Esophagus squamous epithelium (tissue), 5 donors: ENCODE measurements at places on chromosomes 7 and 10.

- DNase-seq = no peak
These were observed 17.5 kb upstream of the TMEM248 start for GRCh38 chr7:66903360-66904062.

DNA sequence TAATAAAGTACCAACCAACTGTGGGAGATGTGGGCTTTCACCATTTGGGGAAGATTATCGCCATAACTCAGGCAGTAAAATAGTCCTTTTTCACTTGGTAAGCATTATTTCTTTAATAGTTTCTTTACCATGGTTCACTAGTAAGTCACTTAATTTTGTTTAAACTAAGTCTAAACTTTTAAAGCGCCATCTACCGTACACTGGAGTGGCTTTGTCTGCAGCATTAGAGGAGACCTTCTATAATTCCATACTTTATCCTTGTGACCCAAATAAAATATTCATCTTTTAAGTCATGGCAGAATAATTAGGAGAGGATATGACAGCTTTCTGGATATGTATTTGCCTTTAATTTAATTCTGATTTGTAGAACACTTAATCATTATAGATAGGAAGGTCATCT, 468.0 kb downstream of the MAGI2 start:
- DNase-seq = no peak

- DNase-seq = no peak
These were observed 31.5 kb downstream of the TMEM248 start for GRCh38 chr7:66952343-66953043.

DNA sequence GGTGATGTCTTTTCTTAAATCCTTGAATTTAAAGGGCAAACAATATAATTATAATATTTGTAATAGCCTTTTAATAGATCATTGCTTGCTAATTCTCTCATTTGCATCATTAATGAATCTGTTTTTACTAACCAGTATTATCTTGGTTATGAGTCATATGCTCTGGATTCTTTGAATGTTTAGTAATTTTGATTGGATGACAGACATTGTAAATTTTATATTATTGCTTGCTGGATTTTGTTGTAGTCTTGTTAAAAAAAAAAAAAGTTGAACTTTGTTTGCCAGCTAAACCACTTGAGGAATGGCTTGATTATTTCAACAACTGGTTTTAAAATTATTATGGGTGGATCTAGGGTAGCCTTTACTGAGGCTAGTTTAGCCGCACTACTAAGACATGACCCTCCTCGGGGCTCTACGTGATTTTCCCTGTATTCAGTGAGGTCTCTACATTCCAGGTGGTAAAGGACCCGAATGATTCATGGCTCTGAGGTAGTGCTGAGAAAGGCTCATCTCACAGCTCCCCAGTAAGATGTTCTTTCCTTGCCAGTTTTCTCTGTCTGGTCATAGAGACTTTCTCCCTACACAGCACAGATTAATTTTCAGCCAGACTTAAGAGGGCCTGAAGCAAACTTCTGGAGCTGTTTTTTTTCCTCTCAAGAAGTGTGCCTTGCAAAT, 8.5 kb downstream of the C10orf90 start:
- DNase-seq = no peak

DNA sequence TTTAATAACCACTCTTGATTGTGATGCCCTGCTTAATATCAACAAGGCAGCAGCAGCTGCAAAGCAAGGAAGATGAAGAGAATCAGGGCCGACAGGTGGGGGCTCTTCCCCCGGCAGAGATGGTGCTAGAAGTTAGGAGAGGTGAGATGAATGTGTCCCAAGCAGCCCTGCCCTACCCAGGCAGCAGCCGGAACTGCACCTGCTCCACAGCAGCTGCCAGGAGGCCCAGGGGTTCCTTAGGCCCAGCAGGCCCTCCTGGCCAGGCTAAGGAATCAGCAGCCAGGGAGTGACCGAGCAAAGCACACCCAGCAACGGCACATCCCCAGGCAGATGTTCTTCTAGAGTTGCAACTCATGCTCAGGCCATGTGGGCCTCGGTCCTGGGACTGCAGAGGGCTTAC, 17.9 kb downstream of the AFAP1L2 start:
- DNase-seq = no peak

- no peak for DNase-seq
These were observed 29.8 kb downstream of the CPVL start for GRCh38 chr7:29116361-29117200.

- no peak for DNase-seq
These were observed 1193.4 kb downstream of the SORCS3 start for GRCh38 chr10:105834261-105835059.

GRCh38 chr7:127792528-127793342, 140.7 kb downstream of the SND1 start:
- DNase-seq = no peak

DNA sequence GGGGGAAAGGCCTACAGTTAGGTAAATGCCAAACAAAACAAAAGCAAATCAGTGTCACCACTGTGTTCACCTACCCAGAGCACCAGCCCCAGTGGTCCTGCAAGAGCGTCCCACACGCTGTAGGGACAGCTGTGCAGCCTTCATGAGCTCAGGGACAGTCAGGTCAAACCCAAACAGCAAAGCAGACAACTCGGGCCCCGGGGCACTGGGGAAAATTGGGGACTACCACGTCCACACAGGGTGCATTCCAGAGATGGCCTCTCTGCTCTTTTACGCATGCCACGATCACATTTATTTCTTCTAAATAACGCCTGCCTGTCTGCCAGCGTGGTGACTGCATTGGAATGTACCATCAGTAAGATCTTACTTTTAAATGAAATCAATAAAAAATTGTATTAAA, 21.7 kb downstream of the EBF3 start:
- DNase-seq = no peak

DNA sequence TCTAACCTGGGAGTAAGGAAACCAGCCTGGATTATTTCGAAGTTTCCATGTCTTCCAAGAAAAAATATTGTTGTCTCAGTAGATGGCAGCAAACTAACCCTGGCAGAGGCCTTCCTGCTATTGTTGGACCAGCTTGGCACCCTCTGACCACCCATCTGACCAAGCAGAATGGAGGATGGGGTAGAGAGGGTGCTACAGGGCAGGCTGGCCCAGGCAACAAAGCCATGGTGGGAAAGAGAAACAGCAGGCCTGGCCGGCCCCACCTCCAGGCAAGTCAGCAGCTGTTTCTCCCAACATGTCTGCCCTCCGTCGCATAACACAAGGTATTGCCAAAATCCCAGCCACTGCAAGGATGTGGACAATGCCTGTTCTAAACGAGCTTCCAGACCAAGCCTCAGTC, 95.0 kb downstream of the FAM53B start:
- no peak for DNase-seq

- DNase-seq = no peak
These were observed at the start of gene KLF14 for GRCh38 chr7:130733931-130734814. Gene KLF14 (minus strand): TSS chr7:130734207. CDS start chr7:130734033, 174 bp downstream.

GRCh38 chr7:6234384-6234783, 38.0 kb downstream of the CYTH3 start:
- DNase-seq = no peak

GRCh38 chr10:325282-325681, 190.0 kb downstream of the ZMYND11 start:
- DNase-seq = no peak

GRCh38 chr10:24912215-24912614, 40.2 kb downstream of the PRTFDC1 start:
- no peak for DNase-seq

GRCh38 chr7:136061433-136061832, 84.3 kb upstream of the MTPN start:
- DNase-seq = no peak

- no peak for DNase-seq
These were observed 74.5 kb downstream of the DGKI start for GRCh38 chr7:137772316-137772715.

GRCh38 chr10:78450239-78450638, 416.6 kb downstream of the RPS24 start:
- no peak for DNase-seq

DNA sequence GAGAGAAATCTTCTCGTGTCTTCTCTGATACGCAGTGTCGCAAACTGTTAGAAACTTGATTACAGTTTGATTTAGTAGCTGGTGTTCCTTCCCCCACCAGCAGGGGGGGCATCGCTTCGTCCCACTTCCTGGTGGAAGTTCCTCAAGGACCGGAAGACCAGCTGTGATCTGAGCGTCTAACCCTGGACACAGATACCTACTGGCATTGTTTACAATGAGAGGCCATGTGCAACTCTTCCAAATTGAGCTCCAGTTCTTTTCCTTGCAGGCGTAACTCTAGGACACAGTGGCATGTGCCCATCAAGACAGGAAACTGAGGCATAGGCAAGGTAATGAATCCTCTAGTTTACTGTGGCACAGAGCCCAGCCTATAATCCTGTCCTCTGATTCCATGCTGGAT, 219.0 kb downstream of the CCDC3 start:
- DNase-seq = no peak

GRCh38 chr10:79376751-79377556, 29.7 kb downstream of the PPIF start:
- no peak for DNase-seq

- no peak for DNase-seq
These were observed 110.8 kb downstream of the DNAH11 start for GRCh38 chr7:21653623-21654022.

- DNase-seq = no peak
These were observed 3.7 kb upstream of the DPYSL4 start for GRCh38 chr10:132183046-132183445.

GRCh38 chr7:43083106-43083505, 29.3 kb upstream of the HECW1 start:
- no peak for DNase-seq

- no peak for DNase-seq
These were observed 102.8 kb downstream of the PIP4K2A start for GRCh38 chr10:22611425-22612115.

- DNase-seq = no peak
These were observed 34.4 kb downstream of the PLEKHA8 start for GRCh38 chr7:30062587-30062986.

GRCh38 chr10:36808625-36809362, 316.6 kb upstream of the ANKRD30A start:
- no peak for DNase-seq

GRCh38 chr10:98033515-98033914, 3.1 kb upstream of the CRTAC1 start:
- DNase-seq = no peak

DNA sequence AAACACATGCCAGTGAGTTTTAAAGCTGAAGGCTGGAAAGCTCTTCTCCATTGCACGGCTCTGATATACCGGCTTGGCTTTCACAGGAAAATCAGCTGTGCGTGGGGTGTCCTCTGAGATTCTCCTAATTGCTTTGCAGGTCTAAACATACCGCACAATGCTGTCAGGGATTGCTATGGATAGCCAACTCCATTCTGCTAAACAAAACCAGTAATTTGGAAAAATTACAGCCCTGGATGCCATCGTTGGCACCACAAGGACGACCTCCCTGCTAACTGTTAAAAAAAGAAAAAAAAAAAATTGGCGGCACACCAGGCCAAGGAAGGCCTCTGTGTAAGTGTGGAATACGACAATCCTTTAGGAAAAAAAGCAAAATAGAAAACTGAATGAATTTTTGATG, 118.6 kb upstream of the ADARB2 start:
- DNase-seq = no peak

- DNase-seq = no peak
These were observed at the start of gene UCN3 for GRCh38 chr10:5364890-5365338. Gene UCN3 (plus strand): TSS chr10:5364966. CDS start chr10:5373721, 8,755 bp downstream.

GRCh38 chr7:17584822-17585221, 286.4 kb downstream of the AHR start:
- no peak for DNase-seq

- no peak for DNase-seq
These were observed 443.8 kb downstream of the GATA3 start for GRCh38 chr10:8498290-8498689.

GRCh38 chr7:1009747-1010146, 26.8 kb downstream of the CYP2W1 start:
- DNase-seq = no peak

DNA sequence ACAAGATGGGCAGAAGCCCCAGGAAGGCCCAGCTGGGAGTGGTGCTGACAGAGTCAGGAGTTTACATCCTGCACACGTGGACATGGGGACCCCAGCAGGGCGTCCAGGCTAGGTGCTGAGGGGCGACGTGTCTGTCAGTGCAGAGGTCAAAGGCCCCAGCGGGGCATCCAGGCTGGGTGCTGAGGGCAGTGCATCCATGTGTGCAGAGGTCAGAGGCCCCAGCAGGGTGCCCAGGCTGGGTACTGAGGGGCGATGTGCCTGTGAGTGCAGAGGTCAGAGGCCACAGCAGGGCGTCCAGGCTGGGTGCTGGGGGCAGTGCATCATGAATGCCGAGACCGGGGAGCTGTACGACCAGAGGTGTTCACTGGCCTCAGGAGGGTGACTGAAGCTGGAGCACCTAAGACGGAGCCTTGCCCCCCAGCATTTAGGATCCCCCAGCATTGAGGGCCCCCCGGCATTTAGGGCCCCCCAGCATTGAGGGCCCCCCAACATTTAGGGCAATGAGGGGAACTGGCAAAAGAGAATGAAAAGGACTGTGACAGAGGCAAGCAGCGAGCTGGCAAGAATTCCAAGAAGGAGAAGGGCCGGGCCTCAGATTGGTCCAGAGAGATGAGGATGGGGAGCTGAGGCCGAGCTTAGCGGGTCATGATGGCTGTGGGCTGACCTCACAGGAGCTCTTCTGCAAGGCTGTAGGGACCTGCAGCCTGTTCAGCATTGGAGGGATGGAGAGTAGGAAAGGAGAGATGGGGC, 474.9 kb downstream of the PTPRN2 start:
- DNase-seq = no peak

GRCh38 chr7:17401791-17402627, 103.6 kb downstream of the AHR start:
- DNase-seq = no peak

DNA sequence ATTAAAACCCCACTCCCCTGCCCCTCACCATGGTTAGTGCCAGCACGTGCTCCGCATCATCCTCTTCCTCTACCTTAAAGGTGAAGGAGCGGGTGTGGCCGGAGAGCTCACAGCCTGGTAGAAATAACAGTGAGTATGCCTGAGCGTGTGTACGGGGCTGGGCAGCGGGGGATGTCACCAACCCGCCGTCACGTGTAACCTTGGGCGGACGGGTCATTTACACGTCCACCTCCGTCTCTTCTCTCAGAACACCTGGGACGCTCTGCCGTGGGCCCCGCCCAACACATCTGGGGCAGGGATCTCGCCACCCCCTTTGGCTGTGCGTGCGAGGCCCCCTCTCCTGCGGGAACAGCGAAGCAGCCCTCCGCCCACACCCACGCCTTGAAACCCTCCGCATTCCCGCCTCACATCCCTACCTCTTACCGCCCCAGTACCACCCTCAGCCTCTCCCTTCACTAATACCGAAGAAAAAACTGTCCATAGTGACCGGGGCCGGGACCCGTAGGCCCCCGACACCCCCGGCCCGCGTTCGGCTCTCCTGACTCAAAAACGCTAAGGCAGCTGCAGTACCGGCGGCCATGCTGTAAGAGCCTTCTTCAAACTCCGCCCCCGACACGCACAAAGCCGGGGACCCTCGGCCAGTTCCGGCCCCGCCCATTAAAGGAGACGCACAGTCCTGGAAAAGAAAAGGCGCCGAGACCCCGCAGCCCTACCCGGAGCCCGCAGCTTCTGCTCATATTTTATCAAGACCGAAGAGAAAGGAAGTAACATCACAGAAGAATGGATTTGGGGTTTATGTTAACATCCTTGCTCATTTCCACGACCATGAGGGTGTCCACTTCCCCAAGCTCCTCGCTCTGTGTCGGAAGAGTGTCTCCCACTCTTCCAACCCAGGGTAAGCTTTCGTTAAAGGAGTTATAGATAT, at the start of gene NPM3:
Gene NPM3 (minus strand): TSS at position 636 of the 925 bp plus-strand sequence. CDS start 56 bp downstream, at position 580.
- peak; percentile 34 for DNase-seq

- DNase-seq = no peak
These were observed 29.9 kb downstream of the ZNF783 start for GRCh38 chr7:149291781-149292461.
